ENCODE measurements at places on chromosomes 1 and 21.

DNA sequence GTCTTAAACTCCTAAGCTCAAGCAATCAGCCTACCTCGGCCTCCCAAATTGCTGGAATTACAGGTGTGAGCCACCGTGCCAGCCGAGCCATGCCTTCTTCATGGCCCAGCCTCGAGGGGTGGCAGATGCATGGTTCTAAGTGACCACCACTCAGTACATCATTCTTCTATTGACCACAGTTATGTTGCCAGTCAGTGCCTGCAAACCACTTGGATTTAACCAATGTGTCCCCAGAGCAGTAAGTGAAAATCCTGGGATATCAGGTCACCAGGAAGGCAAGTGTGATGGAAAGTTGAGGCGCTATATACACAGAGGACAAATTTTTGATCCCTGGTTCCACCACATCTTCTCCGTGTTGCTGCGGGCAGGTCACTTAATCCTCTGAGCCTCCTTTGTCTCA is 37.0 kb upstream of the RD3 start:
- no peak for DNase-seq

DNA sequence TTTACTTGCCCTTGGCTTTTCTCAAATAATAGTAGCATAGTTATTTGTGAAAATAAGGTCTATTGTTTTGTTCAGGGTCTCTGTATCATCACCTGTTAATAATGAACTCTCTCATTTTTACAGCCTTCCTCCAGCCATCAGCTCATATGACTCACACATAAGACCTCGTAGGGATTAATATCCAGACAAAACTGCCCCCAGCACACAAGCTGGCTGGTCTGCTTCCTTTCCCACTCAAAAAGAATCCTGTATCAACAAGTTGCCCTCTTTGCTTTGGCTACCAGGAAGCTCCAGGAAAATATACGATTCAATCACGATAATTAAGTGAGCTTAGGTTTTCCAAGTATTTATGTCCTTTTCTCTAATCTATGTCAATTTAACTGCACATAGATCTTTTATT is 119.2 kb downstream of the DMRTB1 start:
- DNase-seq, result no peak

GRCh38 chr1:117753652-117754051 is 147.8 kb downstream of the TENT5C start:
- no peak for DNase-seq

- peak; percentile 91 for DNase-seq
Observed at GRCh38 chr1:87115317-87115890, 201.0 kb downstream of the HS2ST1 start.

All from SJSA1 (cell line).